ENCODE measurements at places on chromosomes 1 and 21.

GRCh38 chr1:80054129-80054528 lies 1047.6 kb upstream of the ADGRL4 start:
- no peak for DNase-seq

DNA sequence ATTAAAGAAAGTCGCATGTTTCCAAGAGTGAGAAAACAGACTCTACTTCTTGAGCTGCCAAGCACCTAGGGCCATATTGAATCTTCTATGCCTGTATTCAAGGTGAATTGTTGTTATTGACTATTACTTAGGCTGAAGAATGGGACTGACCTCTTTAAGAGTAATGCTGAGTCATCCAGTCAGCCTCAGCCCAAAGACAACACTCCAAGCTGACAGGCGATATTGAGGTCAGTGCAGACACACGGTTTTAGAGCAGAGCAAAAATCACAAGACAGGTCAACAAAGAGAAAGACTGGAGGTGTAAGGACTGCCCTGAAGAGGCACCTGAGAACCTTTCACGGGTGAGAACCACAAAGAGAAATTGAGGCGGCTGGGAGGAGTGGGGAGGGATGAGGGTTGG lies 146.9 kb downstream of the MIS18A start:
- DNase-seq = no peak

- no peak for DNase-seq
These were observed 110.7 kb upstream of the ERRFI1 start for GRCh38 chr1:8136766-8137165.

DNA sequence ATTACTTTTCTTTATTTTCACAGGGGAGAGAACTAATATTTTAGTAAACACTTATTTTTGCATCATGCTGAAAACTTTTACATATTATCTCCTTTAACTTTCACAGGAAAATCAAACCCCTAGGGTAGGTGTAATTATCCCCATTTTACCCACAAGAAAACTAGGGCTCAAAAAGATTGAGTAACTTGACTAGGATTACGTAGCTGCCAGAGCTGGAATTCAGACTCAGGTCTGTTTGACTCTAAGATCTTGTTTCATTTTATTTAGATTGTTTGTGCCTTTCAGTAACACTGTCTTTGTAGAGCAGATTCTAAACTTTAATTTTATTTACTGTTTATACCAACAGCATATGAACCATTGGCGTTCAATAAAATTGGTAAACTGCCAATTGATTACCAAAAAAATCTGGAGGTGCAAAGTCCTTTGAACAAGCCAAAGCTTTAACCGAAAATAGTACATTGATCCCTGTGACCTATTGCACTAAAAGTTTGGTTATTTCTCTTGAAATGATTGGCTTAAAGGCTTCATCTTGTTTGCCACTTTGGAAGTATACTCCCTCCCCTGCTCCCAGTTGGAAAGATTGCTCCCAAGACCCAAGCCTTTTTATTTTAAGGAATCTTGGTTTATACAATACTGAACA lies 71.0 kb upstream of the WDR26 start:
- no peak for DNase-seq

DNA sequence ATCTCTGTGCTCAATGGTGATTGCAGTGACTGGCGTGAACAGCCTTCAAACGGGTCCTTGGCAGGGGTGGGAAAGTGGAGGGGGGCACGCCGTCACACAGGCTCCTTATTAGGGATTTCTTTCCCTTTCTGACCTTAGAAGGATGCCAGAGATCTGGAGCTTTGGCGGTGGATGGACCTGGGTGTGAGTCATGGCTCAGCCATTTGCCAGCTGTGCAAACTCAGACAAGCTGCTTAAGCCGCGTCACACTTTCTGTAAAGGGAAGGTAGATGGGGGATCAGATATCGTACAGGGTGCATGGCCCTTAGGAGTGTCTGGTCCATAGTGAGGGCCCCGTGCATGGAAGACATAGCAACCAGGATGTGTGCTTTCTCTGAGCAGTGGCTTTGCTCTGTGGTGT lies 48.3 kb upstream of the C1orf174 start:
- no peak for DNase-seq

- no peak for DNase-seq
These were observed 51.6 kb downstream of the CRB1 start for GRCh38 chr1:197319631-197320030.

- no peak for DNase-seq
These were observed 8.0 kb downstream of the ANGPTL1 start for GRCh38 chr1:178862864-178863263.

GRCh38 chr1:69433073-69433472 lies 134.6 kb upstream of the LRRC7 start:
- no peak for DNase-seq

GRCh38 chr1:169059421-169059820 lies 47.1 kb upstream of the ATP1B1 start:
- no peak for DNase-seq
